ENCODE measurements at places on chromosomes 4 and X.
A peak's percentile ranks its signal among the peaks of the same experiment; 100 is the strongest.

DNA sequence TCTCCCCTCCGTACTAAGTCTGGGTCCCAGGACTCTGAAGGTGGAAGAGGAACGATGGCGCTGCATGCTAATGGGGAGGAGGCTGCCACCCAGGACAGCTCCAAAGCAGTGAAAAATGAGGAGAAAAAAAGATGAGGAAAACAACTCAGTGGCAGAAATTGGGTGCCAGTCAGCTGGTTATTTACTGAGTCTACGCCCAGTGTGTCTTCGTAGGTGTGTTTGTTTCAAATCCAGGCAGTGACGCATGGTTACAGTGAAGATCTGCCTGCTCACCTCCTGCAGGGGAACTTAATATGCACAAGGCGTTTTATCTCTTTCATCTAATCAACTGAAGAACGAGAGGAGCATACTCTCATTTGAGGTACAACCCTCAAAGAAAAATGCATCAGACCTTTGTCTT is 70.9 kb upstream of the FBXW7 start:
- no peak for DNase-seq

DNA sequence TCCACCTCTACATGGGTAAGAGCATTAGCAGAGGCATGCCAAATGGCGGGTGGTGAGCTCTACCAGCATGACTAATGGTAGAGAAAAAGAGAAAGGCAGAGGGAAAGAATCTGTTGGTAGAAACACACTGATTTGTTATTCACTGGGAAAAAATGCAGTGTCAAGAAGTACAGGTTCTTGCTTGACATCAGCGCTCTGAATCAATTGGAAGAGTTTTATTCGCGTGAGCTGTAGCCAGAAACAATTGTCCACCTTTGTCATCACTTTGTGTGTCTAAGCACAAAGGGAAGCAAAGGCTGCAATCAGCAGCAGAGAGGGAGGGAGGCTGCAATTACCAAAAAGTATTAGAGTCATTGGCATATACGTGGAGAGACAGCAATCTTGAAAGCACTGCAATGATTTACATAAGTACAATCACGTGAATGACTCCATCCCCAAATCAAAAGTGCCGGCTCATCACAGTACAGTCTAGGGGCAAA is 67.7 kb upstream of the HS3ST1 start:
- no peak for DNase-seq

DNA sequence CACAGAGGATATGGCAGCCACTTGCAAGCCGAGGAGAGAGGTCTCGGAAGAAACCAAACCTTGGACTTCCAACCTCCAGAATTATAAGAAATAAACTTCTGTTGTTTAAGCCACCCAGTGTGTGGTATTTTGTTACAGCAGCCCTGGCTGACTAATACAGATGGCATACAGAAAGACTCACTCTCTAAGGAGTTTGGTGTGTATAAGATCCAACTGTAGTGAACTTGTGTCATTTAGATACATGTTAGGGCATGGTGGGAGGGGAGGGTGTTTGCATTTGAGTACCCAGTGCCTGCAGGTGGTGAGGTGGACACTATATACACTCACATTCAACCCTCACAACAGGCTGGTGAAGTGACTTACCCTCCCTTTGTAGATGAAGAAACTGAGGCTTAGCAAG is 233.2 kb upstream of the KLF3 start:
- no peak for DNase-seq

- DNase-seq = peak; percentile 32
Observed at GRCh38 chr4:76504613-76505465, 69.8 kb downstream of the SHROOM3 start.

Measured in hematopoietic multipotent progenitor cell treated with erythropoietin and hydrocortisone succinate and interleukin-3 and kit ligand, for 17 days (in vitro differentiated cells).